ENCODE measurements at places on chromosomes 5 and 9.

- no peak for DNase-seq
Measured at GRCh38 chr9:98724810-98725530, 16.2 kb upstream of the GABBR2 start.

DNA sequence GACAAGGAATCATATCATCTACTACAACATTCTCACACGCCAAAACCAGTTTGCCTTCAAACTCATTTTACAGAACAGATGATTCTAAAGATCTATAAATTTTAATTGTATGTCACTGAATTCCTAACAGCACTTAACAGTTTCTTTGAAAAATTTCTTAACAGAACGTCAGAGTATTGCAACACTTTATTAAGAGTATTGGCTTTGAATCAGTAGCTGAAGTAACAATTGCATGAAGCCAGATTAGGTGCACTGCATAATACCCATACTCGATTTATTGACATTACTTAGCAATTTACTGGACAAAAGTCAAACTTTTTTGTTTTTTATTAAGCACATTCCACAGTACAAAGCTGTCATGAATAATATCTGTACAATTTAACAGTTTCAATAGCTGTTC is 75.8 kb downstream of the SMIM23 start:
- DNase-seq, result no peak

DNA sequence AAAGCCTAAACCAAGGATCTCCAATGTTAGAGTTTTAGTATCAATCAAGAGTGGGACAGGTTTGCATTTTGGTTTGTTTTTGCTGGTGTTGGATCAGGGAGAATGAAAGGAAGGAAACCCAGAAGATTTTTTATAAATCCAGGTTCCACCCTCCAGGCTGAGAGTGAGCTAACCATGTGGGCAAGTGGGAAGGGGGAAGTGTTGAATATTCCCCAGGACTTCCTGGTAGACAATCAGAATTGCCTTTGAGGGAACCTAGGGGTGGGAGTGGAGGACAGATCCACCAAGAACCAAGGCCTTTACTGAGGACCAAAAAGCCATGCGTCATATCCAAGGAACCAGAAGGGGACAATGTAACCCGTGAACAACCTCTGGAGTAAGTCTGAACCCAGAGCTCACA is 33.5 kb upstream of the PIK3R1 start:
- DNase-seq, result no peak

- no peak for DNase-seq
Measured at GRCh38 chr5:95283761-95284571, 928 bp downstream of the MCTP1 start.

- no peak for DNase-seq
Measured at GRCh38 chr9:114000671-114001409, 77.3 kb downstream of the AMBP start.

GRCh38 chr5:149859746-149860145 is 84.8 kb downstream of the PDE6A start:
- no peak for DNase-seq

Data from stimulated activated CD4-positive, alpha-beta T cell treated with anti-CD3 and anti-CD28 coated beads, Interleukin-15, amount 100 ng/mL, for 1 hour (primary cell).